Stimulated activated CD4-positive, alpha-beta T cell treated with anti-CD3 and anti-CD28 coated beads, Interleukin-12 subunit alpha, Interleukin-12 subunit beta, amount 100 ng/mL, for 24 hours (primary cell): ENCODE measurements at places on chromosomes 2 and 18.

DNA sequence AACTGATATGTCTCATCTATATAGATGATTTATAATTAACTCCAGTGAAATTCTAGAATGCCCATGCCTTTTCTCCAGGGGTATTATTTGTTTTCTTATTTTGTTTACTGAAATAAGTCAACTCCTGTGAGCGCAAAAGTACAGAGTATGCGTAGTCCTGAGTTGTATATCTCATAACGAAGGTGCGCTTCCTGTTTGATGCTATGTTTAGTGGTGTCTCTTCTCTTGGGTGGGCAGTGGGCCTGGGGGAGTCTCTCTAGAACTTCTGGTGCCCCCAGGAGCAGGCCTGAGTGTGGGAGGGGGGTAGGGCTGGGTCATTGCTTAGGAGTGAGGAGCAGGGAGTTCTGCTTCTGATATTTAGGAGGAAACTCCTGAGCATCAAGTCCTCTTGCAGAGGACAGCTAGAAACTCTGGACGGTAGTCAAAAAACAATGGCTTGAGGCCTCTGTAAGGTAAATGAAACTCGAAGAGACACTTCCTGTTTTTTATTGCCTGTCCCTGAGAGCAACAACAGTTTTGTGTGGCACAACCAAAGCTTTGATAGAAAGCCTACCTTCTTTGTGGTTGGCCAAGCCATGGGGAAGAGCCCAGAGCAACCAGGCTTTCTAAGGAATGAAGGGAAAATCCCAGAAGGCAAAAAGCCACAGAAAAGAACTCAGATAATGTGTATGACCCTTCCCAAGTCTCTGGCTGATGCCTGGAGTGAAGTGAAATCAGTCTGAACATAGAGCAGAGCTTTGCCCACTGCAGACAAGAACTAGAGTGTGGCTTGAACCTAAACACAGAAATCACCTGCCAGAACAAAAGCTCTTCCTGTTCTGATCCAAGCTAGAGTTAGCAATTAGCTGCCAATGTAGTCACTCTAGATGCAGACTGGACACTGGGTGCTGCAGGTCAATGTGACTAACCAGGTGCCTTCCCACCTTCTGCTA is 8.5 kb upstream of the SP140L start:
- DNase-seq, result no peak

- DNase-seq, result no peak
Measured at GRCh38 chr18:23968638-23969604, 45.6 kb upstream of the TTC39C start.

DNA sequence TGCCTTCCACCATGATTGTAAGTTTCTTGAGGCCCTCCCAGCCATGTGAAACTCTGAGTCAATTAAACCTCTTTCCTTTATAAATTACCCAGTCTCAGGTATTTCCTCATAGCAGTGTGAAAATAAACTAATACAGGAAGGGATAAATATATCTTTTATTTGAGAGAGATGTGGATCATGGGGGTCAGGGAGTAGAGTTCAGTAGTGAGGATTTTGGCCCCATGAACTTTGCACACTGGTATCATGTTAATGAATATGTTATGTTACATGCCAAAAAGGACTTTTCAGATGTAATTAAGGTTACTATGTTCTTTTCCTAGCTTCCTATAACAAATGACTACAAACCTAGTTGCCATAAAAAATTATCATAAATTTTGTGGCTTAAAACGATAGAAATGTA is 1393.7 kb downstream of the DSC3 start:
- DNase-seq, result no peak

- no peak for DNase-seq
Measured at GRCh38 chr2:41068740-41069139, 616.9 kb upstream of the SLC8A1 start.

DNA sequence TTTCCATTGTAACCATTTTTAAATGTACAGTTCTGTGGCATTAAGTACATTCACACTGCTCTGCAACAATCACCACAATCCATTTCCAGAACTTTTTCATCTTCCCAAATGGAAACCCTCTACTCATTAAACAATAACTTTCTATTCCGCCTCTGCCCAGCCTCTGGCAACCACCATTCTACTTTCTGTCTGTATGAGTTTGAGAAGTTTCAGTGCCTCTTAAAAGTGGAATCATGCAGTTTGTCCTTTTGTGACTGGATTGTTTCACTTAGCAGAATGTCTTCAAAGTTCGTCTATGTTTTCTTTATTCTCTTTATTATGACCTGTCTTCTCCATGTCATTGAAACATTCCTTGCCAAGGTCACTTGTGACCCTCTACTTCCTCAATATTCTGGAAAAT is 22.0 kb upstream of the PELI1 start:
- DNase-seq, result no peak

GRCh38 chr2:57882895-57883515 is 163.6 kb upstream of the VRK2 start:
- no peak for DNase-seq

DNA sequence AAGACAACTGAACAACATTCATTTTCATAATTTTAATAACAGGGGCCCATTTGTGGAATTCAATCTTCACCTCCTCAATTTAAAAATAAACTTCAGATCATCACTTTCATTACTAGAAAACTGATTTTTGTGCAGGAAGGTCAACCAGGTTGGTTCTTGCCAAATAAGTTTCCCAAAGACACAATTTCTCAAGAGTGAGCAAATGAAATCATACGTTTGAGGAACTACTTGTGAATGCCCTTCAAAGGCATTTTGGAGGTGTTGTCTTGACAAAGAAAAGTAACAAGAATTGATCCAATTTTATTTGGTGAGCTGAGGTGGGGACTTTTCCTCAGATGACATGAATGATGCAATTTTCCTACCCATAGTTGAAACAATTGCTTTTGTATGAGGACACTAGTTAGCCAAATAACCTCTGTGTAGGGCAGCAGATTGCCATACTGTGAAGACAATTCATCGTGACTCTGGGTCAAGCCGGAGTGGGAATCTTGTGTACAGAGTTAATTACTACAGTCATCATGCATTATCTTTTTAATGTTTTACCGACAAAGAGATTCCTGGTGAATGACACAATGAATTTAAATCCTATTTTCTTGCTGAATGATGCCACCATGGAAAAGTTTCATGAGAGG is 121.8 kb downstream of the TGFA start:
- no peak for DNase-seq

GRCh38 chr18:31821545-31822171 is 61.0 kb upstream of the SLC25A52 start:
- DNase-seq, result no peak

DNA sequence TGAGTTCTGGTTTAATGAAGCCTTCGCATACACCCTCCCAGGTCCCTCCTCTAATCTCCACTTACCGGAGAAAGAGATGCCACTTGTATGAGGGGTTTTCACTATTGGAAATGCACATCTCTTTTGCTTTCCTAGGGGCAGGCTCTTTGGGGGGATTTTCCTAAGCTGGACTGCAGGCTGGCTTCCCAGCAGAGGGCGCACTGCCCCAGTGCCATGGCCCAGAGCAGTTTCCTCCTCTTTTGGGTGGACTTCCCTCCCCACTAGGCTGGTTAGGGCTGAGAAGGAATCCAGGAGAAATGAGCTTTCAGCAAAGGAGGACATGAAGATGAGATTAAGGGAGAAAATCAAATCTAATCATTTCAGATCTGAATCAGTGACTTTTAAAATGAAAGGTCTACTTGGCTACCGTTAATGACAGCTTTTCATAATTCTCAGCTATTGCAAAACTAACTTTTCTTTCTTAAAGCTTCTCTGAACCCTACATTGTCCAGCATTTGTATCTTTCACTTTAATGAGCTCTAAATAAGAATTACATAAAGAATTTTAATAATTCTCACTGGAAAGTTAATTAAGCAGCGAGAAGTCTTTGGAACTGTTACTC is 784.1 kb upstream of the FANCL start:
- DNase-seq, result no peak

GRCh38 chr2:78811955-78812610 is 213.4 kb upstream of the REG3G start:
- DNase-seq, result no peak

- DNase-seq, result no peak
Measured at GRCh38 chr2:174959787-174960186, 45.4 kb downstream of the CHN1 start.

DNA sequence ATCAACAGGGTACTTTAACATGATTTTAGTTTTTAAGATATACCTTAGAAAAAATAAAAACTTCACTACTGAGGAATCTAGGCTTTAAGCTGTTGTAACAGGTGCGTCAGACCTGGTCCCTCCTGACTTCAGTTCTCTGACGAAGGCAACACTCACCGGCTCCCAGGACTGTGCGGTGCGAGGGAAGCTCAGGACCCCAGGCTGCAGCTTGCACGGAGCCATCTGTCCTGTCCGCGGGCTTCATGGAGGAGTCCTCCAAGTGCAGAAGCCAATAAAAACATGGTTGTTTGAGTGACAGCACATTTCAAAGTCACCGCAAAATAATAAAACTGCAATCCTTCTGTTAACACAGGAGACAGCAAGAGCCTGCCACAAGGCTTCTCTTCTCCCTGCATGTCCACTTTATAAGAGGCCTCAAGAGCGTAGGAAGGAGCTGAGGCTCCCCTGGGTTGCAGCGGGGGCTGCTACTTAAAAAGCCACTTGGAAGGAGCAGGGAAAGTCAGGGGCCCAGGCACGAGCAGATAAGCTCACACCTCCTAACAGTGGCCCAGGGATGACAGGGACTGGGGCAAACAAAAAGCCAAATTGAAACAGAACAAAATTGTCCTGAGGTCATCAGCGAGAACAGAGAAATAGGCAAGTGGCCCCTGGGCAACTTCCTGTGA is 4.6 kb downstream of the HJURP start:
- DNase-seq, result no peak

GRCh38 chr2:98759338-98759737 is 28.4 kb upstream of the MGAT4A start:
- DNase-seq, result no peak

DNA sequence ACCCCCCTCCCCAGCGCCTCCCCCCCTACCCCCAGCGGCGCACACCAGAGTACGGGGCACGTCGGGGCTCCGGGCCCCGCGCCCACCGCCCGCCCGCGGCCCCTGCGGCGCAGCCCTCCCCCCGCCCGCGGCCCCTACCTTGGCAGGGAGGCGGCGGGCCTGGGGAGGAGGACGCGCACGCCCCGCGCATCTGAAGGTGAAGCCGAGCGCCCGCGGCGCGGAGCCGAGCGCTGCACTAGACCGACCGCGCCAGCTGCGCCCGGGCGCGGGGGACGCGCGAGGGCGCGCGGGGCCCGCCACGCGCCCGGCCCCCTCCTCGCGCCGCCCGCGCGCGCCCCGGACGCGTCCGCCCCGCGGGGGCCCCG is at the start of gene ZNF516:
ZNF516 (minus strand) TSS at position 237 of the 365 bp plus-strand sequence. CDS start 52,188 bp downstream, outside the sequence.
- no peak for DNase-seq

DNA sequence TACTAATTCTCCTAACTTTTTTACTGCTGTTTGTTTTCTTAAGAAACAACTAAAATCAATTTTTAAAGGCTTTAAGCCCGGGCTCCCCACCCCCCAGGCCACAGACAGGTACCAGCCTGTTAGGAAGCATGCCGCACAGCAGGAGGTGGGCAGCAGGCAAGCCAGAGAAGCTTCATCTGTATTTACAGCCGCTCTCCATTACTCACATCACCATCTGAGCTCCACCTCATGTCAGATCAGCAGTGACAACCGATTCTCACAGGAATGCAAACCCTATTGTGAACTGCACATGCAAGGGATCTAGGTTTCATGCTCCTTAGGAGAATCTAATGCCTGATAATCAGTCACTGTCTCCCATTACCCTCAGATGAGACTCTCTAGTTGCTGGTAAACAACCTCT is 517.0 kb downstream of the NRXN1 start:
- no peak for DNase-seq

- DNase-seq, result no peak
Measured at GRCh38 chr2:98541489-98541888, 66.8 kb downstream of the COA5 start.

DNA sequence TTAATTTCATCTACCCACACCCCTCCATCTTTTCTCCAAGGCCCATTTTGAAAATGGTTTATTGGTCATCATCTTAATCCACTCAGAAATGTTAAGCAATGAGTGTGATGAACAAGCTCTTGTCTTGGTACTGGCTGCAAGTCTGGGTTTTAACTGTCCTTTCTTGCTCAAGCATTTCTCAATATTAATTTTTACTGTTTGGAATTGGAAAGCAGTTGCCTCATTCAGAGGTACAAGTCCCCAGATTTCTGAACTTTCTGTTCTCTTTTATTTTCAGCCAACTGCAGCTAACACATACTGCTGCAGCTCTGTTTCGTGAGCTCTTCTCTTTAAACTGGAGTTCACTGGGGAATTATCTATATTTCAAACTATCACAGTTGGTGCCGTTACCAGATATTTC is 99.4 kb upstream of the TEX51 start:
- no peak for DNase-seq

GRCh38 chr18:79062806-79063205 is 6.4 kb upstream of the ATP9B start:
- no peak for DNase-seq

GRCh38 chr2:1606421-1607235 is 137.7 kb downstream of the PXDN start:
- DNase-seq, result no peak

GRCh38 chr2:241788135-241788534 is 11.5 kb downstream of the GAL3ST2 start:
- DNase-seq, result no peak

DNA sequence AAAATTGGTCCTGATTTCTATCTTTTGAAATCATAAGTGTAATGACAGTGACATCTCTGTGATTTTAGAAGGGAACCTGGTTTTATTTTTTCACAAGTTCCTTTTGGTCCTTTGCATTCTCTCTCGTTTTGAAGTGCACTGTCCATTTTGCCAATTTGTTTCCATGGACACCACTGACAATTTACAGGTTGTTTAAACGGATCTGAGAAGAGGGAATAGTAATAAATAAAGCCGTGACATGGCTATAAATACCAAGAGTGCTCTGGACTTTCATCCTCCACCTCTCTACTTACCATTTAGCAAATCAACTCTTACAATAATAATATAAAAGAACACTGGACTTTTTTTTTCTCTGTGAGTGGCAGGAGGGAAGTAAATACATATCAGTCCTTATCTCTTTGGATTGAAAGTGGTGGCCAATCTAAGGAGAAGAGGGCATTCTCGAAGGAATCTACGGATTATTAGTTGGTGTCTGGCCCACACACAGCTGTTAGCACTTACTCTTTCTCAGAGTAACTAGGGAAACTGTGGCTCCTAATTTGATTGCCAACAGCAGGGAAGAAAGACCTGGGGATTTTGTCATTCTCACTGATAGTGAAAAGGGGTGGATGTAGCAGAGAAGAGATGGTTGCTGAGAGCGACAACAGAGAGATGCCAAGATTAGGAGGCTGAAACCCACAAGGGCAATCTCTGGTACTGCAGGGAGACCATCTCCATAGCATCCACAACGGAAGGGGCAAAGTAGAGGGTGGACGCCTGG is 108.7 kb upstream of the FSHR start:
- no peak for DNase-seq
